Brain pericyte (primary cell): ENCODE measurements at places on chromosomes 3 and 15.

- DNase-seq, result no peak
Measured at GRCh38 chr15:25368850-25369249, 70.0 kb downstream of the UBE3A start.

DNA sequence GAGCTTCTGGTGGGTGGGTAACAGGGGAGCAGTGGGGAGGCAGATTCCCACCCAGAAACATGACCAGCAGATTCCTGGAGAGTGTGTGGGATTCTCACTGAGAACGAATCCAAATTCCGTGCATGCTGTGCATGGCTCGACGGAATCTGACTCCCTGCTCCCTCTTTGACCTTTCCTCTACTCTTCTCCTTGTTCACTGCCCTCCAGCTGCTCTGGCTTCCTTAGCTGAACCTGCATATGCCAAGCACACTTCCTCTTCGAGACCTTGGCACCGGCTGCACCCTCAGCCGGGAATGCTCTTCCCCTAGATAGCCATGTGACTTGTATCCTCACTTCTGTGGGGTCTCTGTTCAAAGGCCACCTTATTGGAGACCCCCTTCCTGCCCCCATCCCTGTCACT lies 6.3 kb downstream of the INSYN1 start:
- no peak for DNase-seq

- DNase-seq, result peak; percentile 33
Measured at GRCh38 chr3:186540221-186540834, 3.9 kb downstream of the CRYGS start.

DNA sequence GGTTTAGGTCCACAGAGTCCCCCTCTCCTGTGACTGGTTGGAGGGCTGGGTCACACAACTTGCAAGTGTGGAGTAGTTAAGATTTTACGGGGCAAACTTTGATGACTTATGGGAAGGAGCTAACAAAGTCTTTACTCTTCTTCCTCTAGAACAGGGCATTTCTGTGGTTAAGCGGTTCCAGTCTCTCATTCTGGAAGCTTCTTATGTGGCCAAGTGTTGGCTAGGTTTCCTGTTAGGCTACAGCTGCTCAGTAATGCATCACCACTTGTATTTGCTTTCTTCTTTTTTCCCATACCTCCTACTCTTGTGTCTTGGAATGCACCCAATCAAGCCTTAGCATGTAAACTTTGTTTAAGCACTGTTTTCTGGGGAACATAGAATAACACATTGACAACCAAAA lies 100.6 kb upstream of the PLAAT1 start:
- DNase-seq, result no peak

DNA sequence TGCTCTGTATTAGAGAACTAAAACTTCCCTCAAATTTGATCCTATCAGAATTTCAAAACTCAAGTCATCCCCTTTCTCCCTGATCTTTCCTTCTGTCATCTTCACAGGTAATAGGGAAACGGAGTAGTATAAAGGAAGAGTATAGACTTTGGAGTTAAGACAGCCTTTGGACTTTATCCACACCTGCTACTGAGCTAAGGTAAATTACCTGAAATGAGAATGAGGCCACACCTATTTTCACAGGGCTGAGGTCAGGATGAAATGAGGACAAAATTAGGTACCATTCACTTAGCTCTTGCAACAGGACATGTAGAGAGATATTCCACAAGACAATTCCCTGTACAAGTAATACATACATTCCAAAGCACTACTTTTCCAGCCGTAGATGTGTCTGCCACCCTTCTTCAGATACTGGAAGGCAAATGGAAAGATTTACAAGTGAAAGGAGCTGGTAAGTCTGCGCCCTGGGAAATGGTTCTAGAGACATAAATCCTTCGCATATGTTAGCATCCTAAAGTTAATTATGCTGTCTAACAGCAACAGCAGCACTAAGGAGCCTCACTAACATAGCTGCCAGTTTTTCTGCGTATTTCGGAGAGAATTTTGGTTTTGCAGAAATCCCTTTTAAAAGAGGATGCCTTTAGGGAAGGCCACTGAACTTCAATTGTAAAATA lies 461.8 kb downstream of the SHQ1 start:
- DNase-seq, result no peak

DNA sequence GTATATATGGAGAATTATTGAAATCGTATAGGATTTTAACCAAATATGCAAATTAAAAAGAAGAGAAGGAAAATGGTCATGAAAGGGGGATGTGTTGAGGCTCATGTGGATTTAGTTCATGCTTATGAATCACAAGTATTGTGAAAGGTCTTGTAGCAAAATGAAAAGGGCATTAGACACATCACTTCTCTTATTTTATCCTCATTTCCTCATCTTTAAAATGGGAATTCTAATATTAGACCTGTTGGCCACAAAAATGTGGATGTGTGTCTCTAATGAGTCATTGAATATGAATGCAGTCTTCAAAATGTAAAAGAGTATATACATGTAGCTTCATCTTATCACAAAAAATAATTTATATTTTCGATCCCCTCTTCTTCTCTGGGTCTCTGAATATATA lies 14.9 kb upstream of the ALCAM start:
- no peak for DNase-seq

GRCh38 chr15:55916666-55917409 lies 76.6 kb downstream of the NEDD4 start:
- DNase-seq, result no peak

- DNase-seq, result no peak
Measured at GRCh38 chr15:41979493-41980266, 7.3 kb upstream of the EHD4 start.

DNA sequence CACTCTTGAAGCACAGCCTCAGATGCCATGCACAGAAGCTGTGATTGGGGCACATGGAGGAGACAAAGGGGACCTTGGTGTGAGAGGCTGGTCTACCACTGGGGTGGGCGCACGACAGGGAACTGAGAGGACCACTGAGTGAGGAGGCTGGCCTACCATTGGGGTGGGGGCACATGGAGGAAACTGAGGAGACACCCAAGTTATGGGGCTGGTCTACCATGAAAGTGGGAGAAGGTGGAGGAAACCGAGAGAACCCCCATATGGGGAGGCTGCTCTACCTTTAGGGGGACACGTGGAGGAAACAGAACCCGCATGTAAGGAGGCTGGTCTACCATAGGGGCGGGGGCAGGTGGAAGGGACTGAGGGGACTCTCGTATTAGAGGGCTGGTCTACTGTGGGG lies 153.4 kb downstream of the FBLN2 start:
- no peak for DNase-seq

DNA sequence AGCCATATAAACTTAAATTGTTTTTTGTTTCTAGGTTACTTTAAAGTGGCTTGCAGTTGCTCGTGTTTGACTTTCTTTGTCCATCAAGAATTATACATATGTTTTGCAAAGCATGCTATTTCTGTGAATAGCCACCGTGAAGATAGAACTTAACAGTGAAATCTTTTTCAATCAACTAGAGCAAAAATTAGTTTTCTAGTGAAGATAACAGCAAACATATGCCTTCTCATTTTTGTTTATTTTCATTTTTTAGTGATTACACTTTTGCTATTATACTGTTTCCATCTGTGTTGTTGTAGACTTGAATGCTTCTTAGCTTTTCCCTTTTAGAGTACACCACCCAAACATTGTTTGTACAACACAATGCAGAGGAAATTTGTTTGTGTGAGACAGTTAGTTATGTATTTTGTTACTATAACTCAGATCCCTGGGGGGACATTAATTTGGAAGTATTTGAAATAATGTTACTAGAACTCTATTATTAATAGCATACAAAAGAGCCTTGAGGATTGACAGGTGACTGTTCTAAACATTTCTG lies 62.8 kb downstream of the CRYBG3 start:
- no peak for DNase-seq

DNA sequence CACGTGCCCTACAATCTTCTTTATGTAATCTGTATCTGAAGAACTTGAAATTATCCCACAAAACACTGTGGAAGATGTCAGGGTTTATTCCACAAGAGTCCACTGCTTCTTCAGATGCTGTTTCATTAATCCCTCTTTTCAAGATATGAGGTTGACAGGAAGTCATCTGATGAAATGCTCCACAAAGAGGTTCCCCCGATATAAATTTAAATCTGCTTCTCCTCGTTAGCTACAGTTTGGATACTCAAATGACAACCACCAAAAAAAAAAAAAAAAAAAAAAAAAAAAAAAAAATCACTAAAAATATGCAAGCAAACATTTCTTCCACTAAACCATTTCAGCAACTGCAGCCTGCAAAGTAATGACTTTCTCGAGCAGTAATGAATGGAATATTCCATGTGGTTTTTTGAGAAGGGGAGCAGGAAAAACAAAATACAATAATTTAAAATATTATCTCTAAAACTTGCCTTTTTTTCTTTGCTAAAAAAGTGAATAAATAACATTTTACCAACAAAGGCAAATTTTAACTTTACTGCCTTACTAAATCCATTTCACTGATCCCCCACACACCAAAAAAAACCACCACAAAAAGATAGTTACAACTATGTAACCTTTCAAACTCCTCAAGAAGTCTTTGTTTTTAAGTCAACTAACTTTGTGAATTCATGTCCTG lies 37.8 kb downstream of the DLG1 start:
- no peak for DNase-seq

GRCh38 chr3:117786349-117786748 lies 1076.8 kb downstream of the TUSC7 start:
- DNase-seq, result no peak

DNA sequence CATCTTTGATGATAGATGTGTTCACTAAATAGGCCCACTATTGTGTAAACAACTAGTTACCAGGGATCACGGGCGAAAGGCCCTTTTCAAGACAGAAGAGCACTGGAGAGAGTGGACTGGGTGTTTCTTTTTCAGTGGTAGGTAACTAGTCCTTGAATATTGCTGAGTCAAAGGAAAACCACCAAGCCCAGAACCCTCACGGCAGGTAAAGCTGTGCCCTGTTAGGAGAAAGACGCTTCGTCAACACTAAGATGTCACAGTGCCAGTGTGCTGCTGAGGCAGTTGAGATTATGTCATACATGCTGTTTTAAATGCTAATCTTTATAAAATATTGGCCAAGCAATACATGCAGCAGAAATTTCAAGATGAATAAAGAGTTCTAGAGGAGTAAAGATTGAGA lies 578.6 kb downstream of the PYDC2 start:
- DNase-seq, result no peak

DNA sequence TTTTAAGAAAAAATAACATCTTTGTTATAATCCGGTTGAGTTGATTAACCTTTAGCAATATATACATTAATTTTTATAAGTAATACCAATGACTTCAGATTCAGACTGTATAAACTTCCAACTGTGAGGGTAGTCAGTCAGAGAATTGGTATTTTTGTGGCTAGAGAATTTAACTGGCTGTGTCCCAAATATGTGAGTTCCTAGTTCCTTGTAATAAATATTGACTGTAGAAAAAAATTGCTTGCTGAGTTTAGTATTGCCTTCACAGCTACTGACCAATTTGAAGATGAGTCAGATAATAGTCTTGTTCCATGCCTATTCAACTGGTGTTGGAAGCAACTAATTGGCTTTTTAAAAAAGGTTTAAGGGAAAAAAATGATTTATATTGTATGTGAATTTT lies 210.8 kb downstream of the GAP43 start:
- DNase-seq, result no peak

DNA sequence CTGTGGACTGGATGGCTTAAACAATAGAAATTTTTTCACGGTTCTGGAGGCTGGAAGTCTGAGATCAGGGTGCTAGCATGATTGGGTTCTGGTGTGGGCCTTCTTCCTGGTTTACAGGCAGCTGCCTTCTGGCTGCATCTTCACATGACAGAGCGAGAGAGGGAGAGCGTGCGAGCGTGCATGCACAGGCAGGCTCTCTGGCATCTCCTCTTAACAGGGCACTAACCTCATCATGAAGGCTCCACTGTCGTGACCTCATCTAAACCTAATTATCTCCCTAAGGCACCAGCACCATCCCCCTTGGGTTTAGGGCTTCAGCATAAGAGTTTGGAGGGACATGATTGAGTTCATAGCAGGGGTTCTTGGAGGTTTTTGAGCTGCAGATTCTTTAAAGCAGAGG lies 292.0 kb upstream of the C2CD4B start:
- DNase-seq, result no peak

- no peak for DNase-seq
Measured at GRCh38 chr3:171944118-171945016, 95.0 kb upstream of the FNDC3B start.

DNA sequence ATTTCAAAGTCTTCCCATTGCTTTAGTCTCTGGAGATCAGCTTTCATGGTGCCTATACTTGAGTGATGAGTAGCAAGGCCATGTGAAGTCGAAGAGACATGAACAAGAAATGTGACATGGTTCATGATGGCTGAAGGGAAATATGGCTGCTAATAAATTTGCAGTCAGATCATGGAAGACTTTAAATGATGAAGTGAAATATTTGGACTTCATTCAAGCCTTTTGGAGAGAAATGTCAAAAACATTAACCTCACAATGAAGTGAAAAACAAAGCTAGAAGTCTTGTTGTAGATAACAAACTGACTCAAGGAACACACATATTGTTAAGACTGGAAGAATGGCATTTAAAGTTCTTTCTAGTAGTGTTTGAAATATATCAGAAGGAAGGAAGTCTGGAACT lies 120.3 kb upstream of the CCDC54 start:
- no peak for DNase-seq

DNA sequence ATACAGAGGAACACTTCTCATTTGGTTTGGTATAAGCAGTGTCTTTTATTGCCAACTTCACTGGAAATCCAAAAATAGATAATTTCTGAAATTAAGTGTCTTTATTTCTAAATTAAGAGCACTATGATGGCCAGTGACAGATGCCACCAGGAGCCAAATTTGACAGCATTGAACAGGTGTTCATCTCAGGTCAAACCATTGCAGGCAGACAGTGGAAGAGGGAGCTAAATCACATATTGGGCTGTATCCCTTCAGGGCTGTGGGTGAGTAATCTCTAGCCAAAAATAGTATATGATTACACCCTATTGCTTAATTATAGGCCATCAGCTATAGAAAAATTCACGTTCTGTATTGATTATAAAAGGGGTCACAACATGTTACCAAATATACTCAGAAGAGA lies 457.7 kb downstream of the NAALADL2 start:
- no peak for DNase-seq

DNA sequence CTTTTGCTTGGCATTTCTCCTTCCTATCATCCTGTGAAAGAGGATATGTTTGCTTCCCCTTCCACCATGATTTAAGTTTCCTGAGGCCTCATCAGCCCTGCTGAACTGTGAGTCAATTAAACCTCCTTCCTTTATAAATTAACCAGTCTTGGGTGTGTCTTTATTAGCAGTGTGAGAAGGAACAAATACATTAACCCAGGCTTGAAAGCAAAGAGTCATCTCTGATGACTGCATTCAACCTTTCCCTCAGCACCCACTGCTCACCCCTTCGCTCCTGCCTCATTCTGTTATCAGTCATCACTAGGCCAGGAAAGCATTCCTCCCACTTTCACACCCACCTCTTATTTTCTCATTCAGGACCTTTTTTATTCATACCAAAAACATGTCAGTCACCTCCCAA lies 59.6 kb upstream of the CASR start:
- DNase-seq, result no peak

- DNase-seq, result no peak
Measured at GRCh38 chr15:38844736-38845135, 280.1 kb upstream of the RASGRP1 start.

GRCh38 chr3:33879540-33879939 lies 81.1 kb downstream of the PDCD6IP start:
- DNase-seq, result no peak

GRCh38 chr3:52289747-52290595 lies 2.3 kb downstream of the GLYCTK start:
- DNase-seq, result no peak
